ENCODE measurements at places on chromosomes 6 and 20.

GRCh38 chr20:63574829-63575743, 1.0 kb upstream of the HELZ2 start:
- DNase-seq = no peak

- no peak for DNase-seq
Measured at GRCh38 chr6:34559651-34560365, 3.7 kb upstream of the SPDEF start.

- DNase-seq = no peak
Measured at GRCh38 chr20:33840759-33841435, 29.7 kb downstream of the CHMP4B start.

- DNase-seq = no peak
Measured at GRCh38 chr6:98039443-98039842, 756.4 kb upstream of the MMS22L start.

DNA sequence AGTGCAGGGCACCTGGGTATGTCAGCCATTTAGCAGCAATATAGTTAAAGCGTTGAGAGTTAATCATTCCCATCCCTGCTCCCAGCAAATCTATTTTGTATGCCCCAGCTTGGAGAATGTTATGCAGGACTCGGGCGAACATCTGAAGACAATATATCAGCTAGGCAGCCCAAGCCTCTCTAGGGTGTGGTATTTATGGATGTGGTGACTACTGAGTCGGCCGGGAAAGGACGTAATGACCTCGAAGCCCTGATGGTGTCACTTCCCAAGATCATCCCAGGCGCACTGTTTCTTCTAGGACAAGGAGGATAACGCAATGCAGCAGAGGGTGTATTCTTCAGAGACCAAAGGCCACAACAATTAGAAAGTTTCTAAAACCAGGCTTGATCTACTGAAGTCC, 63.6 kb upstream of the FAM184A start:
- no peak for DNase-seq

DNA sequence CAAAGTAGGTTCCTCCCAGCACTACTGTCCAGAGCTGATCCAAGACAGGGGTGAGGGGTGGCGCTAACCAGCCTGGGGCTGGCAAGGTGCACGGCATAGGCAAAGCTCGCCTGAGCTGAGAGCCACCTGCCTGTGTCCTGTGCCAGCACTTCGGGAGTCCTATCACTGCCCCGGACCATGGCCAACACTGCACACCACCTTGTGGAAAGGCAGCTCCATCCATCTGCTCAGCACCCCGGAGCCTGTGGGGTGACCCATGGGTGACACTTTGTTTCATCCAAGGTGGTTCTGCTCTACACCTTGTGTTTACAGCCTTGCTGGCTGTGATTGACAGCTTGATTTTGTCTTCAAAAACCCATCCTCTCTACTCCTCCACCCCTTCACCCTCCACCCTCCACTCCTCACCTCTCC, 32.9 kb upstream of the GATA5 start:
- DNase-seq = no peak

- DNase-seq = no peak
Measured at GRCh38 chr6:37668251-37668650, 29.4 kb downstream of the MDGA1 start.
